ENCODE measurements at places on chromosomes 2 and 18.

DNA sequence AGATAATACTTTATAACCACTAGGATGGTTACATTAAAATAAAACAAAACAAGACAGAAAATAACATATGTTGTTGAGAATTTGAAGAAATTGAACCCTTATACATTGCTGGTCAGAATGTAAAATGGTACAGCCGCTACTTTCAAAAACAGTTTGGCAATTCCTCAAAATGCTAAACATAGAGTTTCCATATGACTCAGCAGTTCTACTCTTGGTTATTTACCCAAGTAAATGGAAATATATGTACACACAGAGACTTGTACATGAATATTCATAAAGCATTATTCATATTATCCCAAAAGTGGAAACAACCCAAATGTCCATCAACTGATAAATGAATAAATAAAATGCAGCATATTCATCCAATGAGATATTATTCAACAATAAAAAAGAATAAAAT is 92.5 kb upstream of the LRATD1 start:
- no peak for DNase-seq

- DNase-seq, result no peak
Observed at GRCh38 chr2:175432021-175432420, 250.5 kb upstream of the ATP5MC3 start.

GRCh38 chr2:84247532-84247931 is 211.5 kb downstream of the SUCLG1 start:
- no peak for DNase-seq

GRCh38 chr18:3286159-3286558 is 24.2 kb downstream of the MYL12B start:
- no peak for DNase-seq

- DNase-seq, result no peak
Observed at GRCh38 chr2:190533968-190534309, 583 bp downstream of the NEMP2 start.

- peak; percentile 88 for DNase-seq
Observed at GRCh38 chr2:64859312-64860212, 129.6 kb upstream of the SLC1A4 start.

DNA sequence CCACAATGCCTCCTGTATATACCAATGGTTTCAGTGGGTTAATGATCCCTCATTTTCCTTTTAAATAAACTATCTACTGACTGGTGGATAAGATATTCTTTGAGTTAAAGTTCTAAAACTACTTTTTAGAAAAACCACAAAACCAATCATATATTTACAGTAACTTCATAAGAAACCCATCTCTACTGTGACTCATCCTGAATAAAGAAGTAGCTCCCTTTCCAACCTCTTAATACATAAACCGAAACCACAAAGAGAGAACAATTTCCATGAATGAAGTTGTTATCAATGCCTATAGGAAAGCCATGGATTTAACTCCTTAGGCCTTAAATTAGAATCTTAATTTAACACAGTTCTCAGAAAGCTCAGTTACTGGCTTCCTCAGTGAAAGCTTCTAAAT is 227.0 kb upstream of the SMAD7 start:
- DNase-seq, result no peak

- no peak for DNase-seq
Observed at GRCh38 chr2:235613649-235614048, 119.8 kb downstream of the AGAP1 start.

DNA sequence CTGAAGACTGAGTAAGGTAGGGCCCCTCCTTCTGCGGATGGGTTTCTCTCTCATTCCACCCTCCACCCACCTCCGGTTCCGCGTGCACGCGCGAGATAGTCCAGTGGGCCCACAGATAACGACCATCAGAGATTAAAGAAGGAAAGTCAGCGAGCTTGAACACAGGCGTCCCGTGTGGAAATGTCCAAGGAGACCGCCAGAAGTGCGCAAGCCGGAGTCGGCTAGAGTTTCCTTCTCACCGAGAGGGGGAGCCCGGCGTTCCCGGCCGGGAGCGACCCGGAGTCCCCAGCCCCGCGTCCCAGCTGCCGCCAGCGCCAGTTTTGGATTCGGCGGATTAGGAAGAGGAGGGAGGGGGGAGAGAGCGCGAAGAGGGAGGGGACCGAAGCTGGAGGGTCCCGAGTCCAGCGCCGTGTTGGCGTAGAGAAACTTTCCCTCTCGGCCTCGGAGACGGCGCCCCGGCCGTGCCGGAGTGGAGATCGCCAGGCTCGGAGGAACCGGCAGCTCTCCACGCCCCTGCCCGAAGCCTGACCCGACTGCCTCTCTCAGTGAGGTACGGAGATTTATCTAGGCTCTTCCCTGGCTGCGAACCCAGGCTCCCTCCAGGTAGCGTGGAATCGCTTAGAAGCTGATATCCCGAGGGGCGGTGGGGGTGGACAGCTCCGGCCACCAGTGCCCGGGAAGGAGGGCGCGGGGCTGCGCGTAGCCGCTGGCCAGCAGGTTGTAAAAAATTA is at the start of gene GULP1:
Gene GULP1 (plus strand): TSS at position 258 of the 731 bp plus-strand sequence. CDS start 185,829 bp downstream, outside the sequence.
- peak; percentile 88 for DNase-seq

- DNase-seq, result no peak
Observed at GRCh38 chr18:26729449-26729848, 136.1 kb downstream of the AQP4 start.

GRCh38 chr2:96344011-96344410 is 8.4 kb downstream of the NCAPH start:
- no peak for DNase-seq

GRCh38 chr2:155099784-155100183 is 401.3 kb downstream of the KCNJ3 start:
- DNase-seq, result no peak

- no peak for DNase-seq
Observed at GRCh38 chr18:49563701-49564517, 2.1 kb downstream of the LIPG start.

DNA sequence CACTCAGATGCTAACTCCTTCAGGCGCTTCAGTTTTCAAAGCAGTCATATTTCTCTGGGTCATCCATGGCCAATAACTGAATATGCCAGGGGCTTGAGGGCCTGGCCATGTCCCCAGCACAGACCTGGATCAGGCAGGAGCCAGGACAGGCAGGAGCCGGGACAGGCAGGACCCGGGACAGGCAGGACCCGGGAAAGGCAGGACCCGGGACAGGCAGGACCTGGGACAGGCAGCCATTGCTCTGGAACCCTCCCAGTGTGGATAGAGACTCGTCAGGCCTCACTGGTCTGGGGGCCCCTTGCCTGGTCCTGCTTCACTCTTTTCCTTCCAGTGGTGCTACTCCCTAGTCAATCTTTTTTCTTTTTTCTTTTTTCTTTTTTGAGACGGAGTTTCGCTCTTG is 117.5 kb upstream of the TEX51 start:
- DNase-seq, result no peak

GRCh38 chr2:36555789-36556188 is 42.2 kb downstream of the FEZ2 start:
- DNase-seq, result no peak

- no peak for DNase-seq
Observed at GRCh38 chr2:129829588-129829987, 149.9 kb upstream of the RAB6C start.

- no peak for DNase-seq
Observed at GRCh38 chr2:44443517-44443916, 81.8 kb downstream of the CAMKMT start.

GRCh38 chr18:7174344-7175095 is 56.4 kb upstream of the LRRC30 start:
- no peak for DNase-seq

DNA sequence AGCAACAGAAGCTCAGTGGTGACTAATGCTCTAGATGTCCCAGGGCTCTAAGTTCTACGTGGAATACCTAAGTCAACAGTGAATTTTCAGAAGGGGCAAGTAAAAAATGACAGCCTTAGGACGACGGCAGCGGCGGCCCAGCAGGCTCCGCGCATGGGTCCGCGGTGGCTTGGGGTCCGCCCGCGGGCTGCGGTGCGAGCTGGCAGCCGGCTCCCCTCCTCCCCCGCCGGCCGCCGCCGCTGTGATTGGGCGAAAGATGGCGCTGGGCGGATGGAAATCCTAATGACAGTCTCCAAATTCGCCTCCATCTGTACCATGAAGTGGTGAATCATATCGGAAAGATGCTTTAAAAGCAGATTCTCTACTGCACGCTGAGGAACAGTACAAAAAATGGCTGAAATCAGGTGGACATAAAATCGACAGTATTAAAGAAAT is 74.7 kb downstream of the HNRNPLL start:
- DNase-seq, result peak; percentile 72

GRCh38 chr2:240236217-240237111 is 96.0 kb upstream of the OTOS start:
- DNase-seq, result peak; percentile 65

DNA sequence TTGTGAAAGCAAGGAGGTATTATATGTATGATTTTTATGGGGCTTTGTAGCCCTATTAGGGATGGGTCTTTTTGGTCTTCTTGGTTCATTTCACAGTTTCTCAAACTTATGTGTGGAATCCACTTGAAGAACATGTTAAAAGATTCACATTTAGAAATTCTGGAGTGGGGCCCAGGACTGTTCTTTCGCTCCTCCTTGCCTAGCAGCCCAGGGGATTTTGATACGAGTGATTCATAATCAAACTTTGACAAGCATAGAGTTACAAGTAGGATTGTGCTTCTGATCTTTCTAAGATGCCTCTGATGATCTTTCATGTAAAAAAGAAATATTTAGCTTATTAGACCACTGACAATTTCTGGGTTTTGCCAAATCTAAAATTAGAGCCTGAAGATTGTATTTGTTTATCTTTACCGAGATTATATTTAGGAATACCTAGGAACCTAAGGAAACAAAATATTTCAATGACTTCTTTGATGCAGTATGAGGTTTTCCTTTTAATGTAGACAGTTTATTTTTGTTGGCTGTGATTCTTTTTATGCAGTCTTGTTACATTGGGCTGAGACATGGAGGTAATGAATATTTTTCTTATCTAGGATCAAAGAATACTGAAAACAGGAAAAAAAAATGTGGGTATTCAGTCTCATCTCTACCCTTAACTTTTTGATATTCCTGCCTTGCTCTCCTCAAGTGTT is 324.0 kb downstream of the PARD3B start:
- peak; percentile 5 for DNase-seq

- DNase-seq, result no peak
Observed at GRCh38 chr2:72583376-72583775, 242.5 kb downstream of the EXOC6B start.

DNA sequence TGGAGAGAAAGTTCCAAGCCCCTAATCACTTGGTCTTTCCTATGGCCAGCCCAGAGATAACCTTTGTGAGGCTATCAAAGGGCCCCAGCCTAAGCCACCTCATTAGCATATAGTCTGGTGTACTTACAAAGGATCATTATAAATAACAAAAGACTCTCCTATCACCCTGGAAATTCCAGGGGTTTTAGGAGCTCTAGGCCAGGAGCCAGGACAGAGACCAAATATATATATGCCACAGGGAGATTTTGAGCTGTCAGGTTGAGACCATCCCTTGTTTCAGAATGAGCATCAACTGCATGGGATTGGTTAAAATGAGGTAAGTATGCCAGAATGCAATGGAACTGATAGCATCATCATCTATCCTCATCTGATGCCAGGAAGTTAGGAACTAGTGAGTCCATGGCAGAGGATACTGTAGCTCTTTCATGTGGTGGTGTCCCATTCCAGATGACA is 32.1 kb upstream of the CHRNA1 start:
- no peak for DNase-seq

DNA sequence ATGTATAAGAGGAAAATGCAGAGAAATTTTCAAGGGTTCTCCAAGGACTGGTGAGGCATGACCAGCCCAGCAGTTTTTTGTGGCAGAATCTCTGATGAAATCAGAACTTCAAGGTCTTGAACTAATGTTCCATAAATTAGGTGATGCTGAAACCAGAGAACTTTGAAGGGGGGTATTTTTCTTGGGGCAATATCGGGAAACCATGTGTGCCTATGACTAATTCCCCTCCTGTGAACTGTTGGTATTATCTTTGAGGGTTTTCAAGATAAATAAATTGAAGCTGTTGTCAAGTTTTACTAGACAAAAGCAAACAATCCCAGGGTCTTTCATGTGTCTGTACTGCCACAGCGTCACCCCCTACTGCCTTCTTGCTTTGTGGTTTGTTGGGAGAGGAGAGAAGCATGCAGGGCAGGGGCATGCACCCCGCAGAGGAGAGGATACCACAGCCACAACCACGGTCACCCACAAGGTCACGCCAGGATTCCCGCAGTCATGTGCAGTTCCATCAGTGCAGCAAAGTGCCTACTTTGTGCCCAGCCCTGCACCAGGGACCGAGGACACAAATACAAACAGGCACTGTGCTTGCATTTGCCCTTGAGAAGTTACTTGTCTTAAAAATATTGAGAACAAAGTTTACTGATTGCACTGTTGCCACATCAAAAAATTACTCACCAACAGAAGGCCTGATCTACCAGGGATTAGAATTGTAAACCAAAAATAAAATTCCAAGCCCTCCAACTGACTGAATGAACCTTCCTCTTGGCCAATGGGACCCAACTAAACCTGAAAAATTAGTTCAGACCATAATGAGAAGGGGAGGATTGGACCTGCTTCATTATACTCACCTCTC is 413.3 kb upstream of the TRIB2 start:
- no peak for DNase-seq

DNA sequence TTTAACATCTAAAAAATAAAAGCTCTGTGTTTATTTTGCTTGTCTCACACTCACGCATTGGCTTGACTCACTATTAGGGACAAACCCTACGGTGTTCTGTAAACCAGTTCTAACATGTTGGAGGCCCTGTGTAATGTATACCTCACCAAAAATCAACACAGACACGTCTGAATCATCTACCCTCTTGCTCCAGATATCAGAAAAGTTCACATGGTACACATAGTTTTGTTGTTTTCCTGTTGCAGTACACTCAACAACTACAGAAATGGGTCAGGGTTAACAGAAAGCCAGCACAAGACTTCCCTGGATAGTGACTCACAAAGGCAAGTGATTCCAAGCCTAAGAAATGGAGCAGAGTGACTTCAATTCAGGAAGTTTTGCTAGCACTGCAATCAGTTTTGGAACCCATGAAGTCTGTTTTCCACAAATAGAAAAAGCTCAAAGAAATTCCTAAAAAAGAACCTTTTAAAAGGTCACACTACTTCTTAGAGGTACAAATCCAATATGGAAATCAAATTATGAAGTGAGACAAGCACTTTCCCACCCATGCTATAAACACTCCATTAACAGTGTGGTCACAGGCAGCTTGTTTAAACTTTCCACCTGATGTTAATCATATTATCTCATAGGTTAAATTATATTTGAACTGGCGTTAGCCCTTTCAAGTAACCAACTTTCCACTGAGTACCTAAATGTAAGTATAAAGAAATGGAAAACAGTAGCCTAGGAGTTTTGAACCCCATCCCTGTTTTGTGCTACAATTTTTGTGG is 87.4 kb downstream of the GAREM1 start:
- no peak for DNase-seq

DNA sequence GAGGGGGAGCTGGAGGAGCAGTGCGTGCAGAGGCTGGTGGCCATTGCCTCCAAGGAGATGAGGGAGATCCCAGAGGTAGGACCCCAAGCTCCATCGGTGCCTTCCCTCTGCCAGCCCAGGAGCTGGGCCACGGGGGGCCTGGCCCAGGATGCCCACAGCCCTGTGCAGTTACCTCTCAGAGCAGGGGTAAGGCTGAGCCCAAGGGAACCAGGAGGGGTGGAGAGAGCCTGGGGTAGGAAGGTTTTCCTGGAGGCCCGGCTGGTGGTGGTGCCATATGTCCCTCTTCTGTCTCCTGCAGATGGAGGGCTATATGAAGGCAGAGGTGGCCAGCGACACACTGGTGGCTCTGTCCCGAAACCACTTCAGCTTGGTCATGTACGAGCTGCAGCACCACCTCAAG is 11.4 kb downstream of the MROH2A start:
- no peak for DNase-seq

- no peak for DNase-seq
Observed at GRCh38 chr2:218095853-218096252, 26.8 kb downstream of the RUFY4 start.

Measured in muscle of back (tissue), 13 donors.